Neural crest cell (in vitro differentiated cells): ENCODE measurements at places on chromosomes 6 and 20. TPM values are rescaled to one million over a fixed set of nuclear protein-coding genes. Genes with fewer than 3 reads are reported as not detected.
A peak's percentile ranks its signal among the peaks of the same experiment; 100 is the strongest.

MMUT gene
- 16.9 and 19.2 TPM in 2 replicates for total RNA-seq

- H3K27me3 ChIP-seq, result peaks cover 40% of the 10 kb centered on the region
- DNase-seq, result peak; percentile 22
- H3K36me3 ChIP-seq, result peaks cover 9% of the 10 kb centered on the region
- H3K4me1 ChIP-seq, result peaks cover 26% of the 10 kb centered on the region
- peak overlapping the region; percentile 53 for H3K27ac ChIP-seq
- H3K4me3 ChIP-seq, result peak overlapping the region; percentile 92
Observed at GRCh38 chr6:10837009-10837621, 1.2 kb downstream of the MAK start.

DNA sequence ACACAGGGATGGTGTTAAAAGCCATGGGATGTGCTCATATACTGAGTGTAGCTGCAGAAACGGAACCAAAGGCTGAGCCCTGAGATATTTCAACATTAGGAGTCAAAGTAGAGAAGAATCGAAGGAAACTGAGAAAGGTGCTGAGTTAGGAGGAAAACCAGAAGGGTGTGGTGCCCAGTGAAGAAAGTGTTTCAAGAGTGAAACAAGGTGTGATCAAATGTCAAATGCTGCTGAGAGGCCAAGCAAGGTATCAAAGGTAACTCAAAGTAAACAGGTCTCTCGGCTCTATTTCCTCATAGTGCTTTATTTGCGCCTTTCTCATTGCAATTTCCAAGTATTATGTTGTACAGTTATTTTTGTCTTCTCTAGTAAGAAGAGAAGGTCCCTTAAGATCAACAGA, 94.1 kb downstream of the PRDM1 start:
- no peaks in the 10 kb centered on the region for H3K4me1 ChIP-seq
- no peak for DNase-seq
- H3K4me3 ChIP-seq, result no peak overlapping the region
- no peaks in the 10 kb centered on the region for H3K27me3 ChIP-seq
- no peak overlapping the region for H3K27ac ChIP-seq

- peak; percentile 34 for DNase-seq
- H3K27me3 ChIP-seq, result peaks cover 21% of the 10 kb centered on the region
- H3K27ac ChIP-seq, result no peak overlapping the region
- no peak overlapping the region for H3K4me3 ChIP-seq
Observed at GRCh38 chr6:37653933-37654565, 43.6 kb downstream of the MDGA1 start.

DLL1 gene
- total RNA-seq, result 53.9 and 59.8 TPM in 2 replicates

DNA sequence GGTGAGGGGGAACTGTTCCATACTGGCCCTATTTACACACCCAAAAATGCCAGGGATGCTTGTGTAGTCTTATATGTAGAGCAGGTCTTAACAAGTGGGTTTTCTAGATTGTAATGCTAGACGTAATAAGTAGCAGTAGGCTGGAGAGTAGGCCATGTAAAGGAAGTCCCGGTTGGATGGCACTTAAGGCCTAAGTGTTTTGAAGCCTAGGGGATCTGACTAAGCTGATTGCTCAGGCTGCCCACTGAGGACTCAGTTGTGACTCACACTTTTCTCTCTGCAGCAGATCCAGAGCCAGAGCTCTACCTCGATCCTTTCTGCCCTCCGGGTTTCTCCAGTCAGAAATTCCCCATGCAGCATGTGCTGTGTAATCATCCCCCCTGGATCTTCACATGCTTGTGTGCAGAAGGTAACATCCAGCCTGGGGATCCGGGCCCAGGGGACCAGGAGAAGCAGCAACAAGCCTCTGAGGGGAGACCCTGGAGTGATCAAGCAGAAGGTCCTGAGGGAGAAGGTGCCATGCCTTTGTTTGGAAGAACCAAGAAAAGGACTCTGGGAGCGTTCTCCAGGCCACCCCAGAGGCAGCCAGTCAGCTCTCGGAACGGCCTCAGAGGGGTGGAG, 26.6 kb downstream of the ZNF133 start:
- DNase-seq, result no peak
- no peaks in the 10 kb centered on the region for H3K27me3 ChIP-seq
- H3K4me3 ChIP-seq, result no peak overlapping the region
- peaks cover 18% of the 10 kb centered on the region for H3K36me3 ChIP-seq
- no peaks in the 10 kb centered on the region for H3K4me1 ChIP-seq

LIN28B gene
- 73.2 and 76.3 TPM in 2 replicates for total RNA-seq

C2 gene
- 0.35 and 1.2 TPM in 2 replicates for total RNA-seq

- peaks cover 6% of the 10 kb centered on the region for H3K4me1 ChIP-seq
- DNase-seq, result no peak
- peaks cover 4% of the 10 kb centered on the region for H3K36me3 ChIP-seq
- H3K27me3 ChIP-seq, result no peaks in the 10 kb centered on the region
- peak overlapping the region; percentile 47 for H3K27ac ChIP-seq
Observed at GRCh38 chr6:151128763-151129370, 110.9 kb upstream of the AKAP12 start.

WTAP gene
- total RNA-seq, result 126 and 128 TPM in 2 replicates
